ENCODE measurements at places on chromosomes 12 and 14. TPM values are rescaled to one million over a fixed set of nuclear protein-coding genes. Genes with fewer than 3 reads are reported as not detected.

EGLN3 gene
- 0.89 TPM for total RNA-seq

GRCh38 chr14:92883066-92883465 is 39.9 kb upstream of the CHGA start:
- H3K27ac ChIP-seq, result no peak overlapping the region
- no peak overlapping the region for H3K4me3 ChIP-seq
- no peaks in the 10 kb centered on the region for H3K36me3 ChIP-seq
- peaks cover 73% of the 10 kb centered on the region for H3K27me3 ChIP-seq
- H3K4me1 ChIP-seq, result peaks cover 2% of the 10 kb centered on the region

GRCh38 chr12:89103831-89104230 is 248.5 kb downstream of the DUSP6 start:
- no peaks in the 10 kb centered on the region for H3K27me3 ChIP-seq
- H3K4me1 ChIP-seq, result peaks cover 33% of the 10 kb centered on the region
- DNase-seq, result no peak
- no peak overlapping the region for H3K4me3 ChIP-seq
- no peaks in the 10 kb centered on the region for H3K36me3 ChIP-seq

DNA sequence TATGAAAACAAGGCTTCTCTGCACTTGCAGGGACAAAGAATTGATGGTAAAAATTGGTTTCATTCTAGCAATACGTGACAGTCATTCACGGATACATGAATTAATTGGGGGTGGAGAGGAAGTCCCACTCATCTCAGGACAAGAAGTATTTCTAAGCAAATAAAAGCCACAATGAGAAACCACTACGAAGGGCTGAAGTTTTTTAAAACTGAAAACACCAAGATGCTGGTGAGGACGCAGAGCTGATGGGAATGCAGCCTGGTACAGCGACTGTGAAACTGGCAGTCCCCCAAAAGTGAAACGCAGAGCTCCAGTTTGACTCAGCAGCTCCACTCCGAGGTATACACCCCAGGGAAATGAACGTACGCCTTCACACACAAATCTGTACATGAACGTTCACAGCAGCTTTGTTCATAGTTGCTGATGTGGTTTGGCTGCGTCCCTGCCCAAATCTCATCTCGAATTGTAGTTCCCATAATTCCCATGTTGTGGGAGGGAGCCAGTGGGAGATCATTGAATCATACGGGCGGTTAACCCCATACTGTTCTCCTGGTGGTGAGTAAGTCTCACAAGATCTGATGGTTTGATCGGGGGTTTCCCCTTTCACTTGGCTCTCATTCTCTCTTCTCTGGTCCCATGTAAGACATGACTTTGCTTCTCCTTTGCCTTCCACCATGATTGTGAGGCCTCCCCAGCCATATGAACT is 89.0 kb downstream of the SCARB1 start:
- no peak for DNase-seq
- no peak overlapping the region for H3K4me3 ChIP-seq
- peaks cover 25% of the 10 kb centered on the region for H3K4me1 ChIP-seq
- peaks cover 15% of the 10 kb centered on the region for H3K27me3 ChIP-seq

LUM gene
- total RNA-seq, result 33.9 TPM

- H3K4me3 ChIP-seq, result no peak overlapping the region
- no peaks in the 10 kb centered on the region for H3K36me3 ChIP-seq
- no peaks in the 10 kb centered on the region for H3K27me3 ChIP-seq
Measured at GRCh38 chr12:10393291-10393690, 3.5 kb upstream of the KLRK1 start.

DNA sequence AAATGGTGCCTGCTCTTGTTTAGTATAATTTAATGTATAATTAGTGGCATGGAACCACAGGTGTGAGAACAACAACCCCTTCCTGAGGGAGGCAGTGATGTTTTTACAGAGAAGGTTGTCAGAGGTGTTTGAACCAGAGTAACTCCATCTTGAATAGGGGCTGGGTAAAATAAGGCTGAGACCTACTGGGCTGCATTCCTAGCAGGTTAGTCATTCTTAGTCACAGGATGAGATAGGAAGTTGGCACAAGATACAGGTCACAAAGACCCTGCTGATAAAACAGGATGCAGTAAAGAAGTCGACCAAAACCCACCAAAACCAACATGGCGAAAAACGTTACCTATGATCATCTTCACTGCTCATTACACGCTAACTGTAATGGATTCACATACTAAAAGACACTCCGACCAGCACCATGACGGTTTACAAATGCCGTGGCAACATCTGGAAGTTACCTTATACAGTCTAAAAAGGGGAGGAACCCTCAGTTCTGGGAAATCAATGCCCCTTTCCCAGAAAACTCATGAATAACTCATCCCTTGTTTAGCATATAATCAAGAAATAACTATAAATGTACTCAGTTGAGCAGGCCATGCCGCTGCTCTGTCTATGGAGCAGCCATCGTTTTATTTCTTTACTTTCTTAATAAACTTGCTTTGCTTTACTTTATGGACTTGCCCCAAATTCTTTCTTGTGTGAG is 47.8 kb upstream of the LTA4H start:
- no peak for DNase-seq
- H3K27me3 ChIP-seq, result no peaks in the 10 kb centered on the region
- H3K4me1 ChIP-seq, result peaks cover 4% of the 10 kb centered on the region
- H3K4me3 ChIP-seq, result no peak overlapping the region

- H3K27ac ChIP-seq, result peak overlapping the region; percentile 37
- H3K4me1 ChIP-seq, result no peaks in the 10 kb centered on the region
- DNase-seq, result no peak
- H3K27me3 ChIP-seq, result no peaks in the 10 kb centered on the region
- no peak overlapping the region for H3K4me3 ChIP-seq
Measured at GRCh38 chr14:72999316-72999715, 27.6 kb downstream of the ZFYVE1 start.

CCDC198 gene
- total RNA-seq, result not detected

GRCh38 chr12:108784270-108784669 is 53.0 kb upstream of the CORO1C start:
- H3K27ac ChIP-seq, result no peak overlapping the region
- peaks cover 6% of the 10 kb centered on the region for H3K4me1 ChIP-seq
- no peak for DNase-seq
- H3K27me3 ChIP-seq, result no peaks in the 10 kb centered on the region

DNA sequence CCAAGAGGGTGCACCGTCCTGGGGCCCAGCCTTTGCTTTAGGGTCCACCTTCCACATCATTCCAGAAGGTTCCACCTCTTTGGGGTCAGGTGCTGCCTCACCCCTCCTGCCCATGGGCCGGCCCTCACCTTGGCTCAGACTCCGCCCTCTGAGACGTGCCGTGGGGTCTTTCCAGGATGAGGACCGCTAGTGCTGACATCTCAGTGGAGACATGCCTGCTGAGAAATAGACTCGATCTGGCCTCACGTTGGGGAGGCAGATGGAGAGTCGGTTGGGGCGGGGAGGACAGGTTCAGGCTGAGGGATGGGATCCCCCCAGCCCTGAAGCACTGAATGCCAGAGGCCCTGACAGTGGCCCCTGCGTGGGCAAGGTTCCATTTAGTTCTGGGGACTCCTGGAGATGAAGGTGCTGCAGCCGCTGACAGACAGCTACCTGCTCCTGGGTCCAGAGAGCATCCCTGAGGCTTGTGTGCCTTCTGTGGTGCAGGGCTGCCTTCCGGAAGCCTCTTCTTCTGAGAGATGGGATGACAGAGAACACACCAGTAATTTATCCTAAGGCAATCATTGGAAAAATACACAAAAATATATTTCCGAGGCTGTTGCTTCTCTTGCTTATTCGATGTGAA is 185.3 kb downstream of the KIF26A start:
- no peak for DNase-seq
- peaks cover 4% of the 10 kb centered on the region for H3K27me3 ChIP-seq
- H3K4me3 ChIP-seq, result no peak overlapping the region
- H3K4me1 ChIP-seq, result no peaks in the 10 kb centered on the region
- H3K27ac ChIP-seq, result no peak overlapping the region
- no peaks in the 10 kb centered on the region for H3K36me3 ChIP-seq

DNA sequence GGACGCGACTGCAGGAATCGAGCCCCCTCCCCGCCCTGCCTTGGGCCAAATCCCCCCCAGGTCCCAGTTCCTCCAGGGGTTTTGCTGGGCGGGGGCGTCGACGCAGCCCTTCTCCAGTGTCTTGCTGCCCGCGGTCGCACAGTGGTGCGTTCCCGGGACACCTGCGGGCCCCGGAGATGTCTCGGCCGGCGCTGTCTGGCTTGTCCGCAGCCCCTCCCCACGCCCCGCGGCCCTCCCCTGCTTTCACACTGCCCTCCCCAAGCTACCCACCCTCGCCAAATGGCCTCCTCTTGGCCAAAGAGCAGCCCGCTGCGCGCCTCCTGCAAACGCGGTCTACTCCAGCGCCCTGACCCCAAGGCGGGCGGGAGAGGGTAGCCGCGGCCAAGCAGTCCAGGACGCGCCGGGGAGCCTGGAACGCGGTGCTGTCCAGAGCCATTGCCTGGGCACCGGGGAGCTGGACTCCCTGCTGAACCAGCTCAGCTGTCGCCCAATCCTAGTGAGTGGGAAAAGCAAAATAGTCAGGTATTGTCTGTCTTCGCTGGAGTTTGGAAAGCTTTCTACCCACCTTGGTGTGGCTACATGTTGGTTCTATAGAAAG is 122.0 kb downstream of the AACS start:
- H3K27me3 ChIP-seq, result peaks cover 85% of the 10 kb centered on the region
- H3K27ac ChIP-seq, result no peak overlapping the region
- no peaks in the 10 kb centered on the region for H3K36me3 ChIP-seq
- H3K4me1 ChIP-seq, result peaks cover 40% of the 10 kb centered on the region

KCNK13 gene
- not detected for total RNA-seq

CPNE8 gene
- total RNA-seq, result 8.8 TPM

SERPINA5 gene
- total RNA-seq, result 1.4 TPM

DNA sequence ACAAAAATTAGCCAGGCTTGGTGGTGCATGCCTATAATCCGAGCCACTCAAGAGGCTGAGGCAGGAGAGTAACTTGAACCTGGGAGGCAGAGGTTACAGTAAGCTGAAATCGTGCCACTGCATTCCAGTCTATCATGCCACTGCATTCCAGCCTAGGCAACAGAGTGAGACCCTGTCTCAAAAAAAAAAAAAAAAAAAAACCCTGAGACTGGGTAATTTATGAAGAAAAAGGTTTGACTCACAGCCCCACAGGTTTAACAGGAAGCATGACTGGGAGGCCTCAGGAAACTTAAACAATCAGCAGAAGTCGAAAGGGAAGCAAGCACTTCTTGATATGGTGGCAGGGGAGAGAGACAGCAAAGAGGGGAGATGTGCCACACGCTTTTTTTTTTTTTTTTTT is 123.2 kb downstream of the GXYLT1 start:
- no peak overlapping the region for H3K4me3 ChIP-seq
- no peaks in the 10 kb centered on the region for H3K36me3 ChIP-seq
- peaks cover 15% of the 10 kb centered on the region for H3K4me1 ChIP-seq

TSPAN11 gene
- total RNA-seq, result 21.4 TPM

GRCh38 chr12:124368421-124369032 is 73.6 kb downstream of the RFLNA start:
- H3K4me1 ChIP-seq, result peaks cover 4% of the 10 kb centered on the region
- no peaks in the 10 kb centered on the region for H3K27me3 ChIP-seq
- DNase-seq, result no peak

DNA sequence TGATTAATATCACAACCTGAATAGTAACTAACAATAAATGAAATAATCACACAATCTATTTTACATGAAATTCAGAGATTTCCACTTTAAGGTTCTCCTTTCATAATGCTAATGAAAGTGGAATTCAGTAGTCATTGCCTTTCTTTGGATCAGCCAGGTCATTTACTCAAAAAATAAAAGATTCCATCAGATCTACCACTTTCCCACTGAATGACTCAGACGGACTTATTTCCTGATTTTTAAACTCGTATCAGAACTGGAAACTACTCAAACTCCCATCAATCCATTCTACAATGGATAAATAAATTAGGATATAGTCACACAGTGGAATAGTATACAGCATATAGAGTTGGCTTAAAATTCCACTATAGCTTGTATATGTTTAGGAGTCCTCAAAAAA is 237.1 kb downstream of the MED13L start:
- no peak overlapping the region for H3K27ac ChIP-seq
- peaks cover 10% of the 10 kb centered on the region for H3K4me1 ChIP-seq
- H3K36me3 ChIP-seq, result peaks cover 3% of the 10 kb centered on the region
- H3K4me3 ChIP-seq, result no peak overlapping the region
- no peak for DNase-seq

DNA sequence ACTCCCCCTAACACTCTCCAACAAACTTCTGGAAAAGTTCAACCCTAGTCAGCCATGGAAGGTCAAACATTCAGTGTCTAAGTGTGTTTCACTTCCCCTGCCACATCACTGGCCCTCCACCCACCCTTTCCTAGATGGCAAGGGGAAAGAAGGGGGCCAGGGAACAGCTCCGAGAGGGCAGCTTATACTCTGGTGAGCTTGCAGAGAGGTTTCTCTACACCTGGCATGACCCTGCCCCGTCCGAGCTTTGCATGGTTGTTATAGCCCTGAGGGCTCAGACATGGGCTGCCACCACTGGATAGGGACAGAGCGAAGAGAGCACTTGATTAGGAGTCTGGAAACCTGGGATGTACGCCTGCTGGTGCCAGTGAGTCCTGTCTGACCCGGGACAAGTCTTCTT is 4.0 kb downstream of the ACVRL1 start:
- no peaks in the 10 kb centered on the region for H3K27me3 ChIP-seq
- no peak for DNase-seq
- peaks cover 31% of the 10 kb centered on the region for H3K4me1 ChIP-seq
- no peaks in the 10 kb centered on the region for H3K36me3 ChIP-seq

LMNTD1 gene
- not detected for total RNA-seq

GRCh38 chr12:69679119-69679518 is 20.0 kb downstream of the BEST3 start:
- no peaks in the 10 kb centered on the region for H3K27me3 ChIP-seq
- no peak overlapping the region for H3K27ac ChIP-seq
- H3K36me3 ChIP-seq, result no peaks in the 10 kb centered on the region
- DNase-seq, result no peak

DNA sequence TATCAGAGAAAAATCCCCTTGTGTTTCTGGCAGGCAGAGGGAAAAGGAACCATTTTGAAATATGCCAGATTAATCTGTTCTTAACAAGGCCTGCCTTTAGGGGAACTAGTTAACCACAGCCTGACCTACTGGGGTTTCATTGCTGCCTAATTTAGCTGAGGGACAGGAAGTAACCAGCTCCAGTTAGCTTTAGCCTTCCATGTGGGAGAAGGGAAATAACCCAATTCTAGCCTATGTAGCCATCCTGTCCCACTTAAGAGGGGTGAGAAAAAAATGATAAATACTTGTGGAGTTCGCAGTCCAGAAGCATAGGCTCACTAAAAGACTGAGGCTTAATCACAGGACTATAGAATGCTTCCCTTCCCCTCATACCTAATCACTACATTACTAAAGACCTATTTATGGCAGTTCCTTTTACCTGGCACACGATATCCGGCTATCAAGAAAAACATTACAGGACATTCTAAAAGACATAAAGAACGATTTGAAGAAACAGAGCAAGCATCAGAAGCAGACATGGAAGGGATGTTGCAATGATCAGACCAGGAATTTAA is 22.8 kb downstream of the COX8C start:
- no peak for DNase-seq
- H3K27me3 ChIP-seq, result no peaks in the 10 kb centered on the region
- no peaks in the 10 kb centered on the region for H3K36me3 ChIP-seq
- no peak overlapping the region for H3K4me3 ChIP-seq
- no peak overlapping the region for H3K27ac ChIP-seq
